ENCODE measurements at places on chromosomes 11 and 22.

DNA sequence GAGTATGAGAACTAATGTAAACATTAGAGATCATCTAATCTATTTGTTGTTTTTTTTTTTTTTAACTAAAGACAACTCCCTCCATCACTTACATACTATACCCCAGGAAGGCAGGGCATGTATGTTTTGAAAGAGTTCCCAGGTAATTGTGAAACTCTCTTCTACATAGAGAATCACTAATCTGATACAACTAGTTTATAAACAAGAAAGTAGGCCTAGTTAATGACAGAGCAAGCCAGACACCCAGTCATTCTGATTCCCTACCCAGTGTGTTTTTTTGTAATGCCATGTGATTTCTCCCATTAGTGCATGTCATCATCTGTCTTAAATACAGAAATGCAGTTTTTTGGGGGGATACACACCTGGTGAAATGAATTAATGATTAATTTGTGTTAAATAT lies 120.9 kb downstream of the C11orf65 start:
- DNase-seq, result no peak

DNA sequence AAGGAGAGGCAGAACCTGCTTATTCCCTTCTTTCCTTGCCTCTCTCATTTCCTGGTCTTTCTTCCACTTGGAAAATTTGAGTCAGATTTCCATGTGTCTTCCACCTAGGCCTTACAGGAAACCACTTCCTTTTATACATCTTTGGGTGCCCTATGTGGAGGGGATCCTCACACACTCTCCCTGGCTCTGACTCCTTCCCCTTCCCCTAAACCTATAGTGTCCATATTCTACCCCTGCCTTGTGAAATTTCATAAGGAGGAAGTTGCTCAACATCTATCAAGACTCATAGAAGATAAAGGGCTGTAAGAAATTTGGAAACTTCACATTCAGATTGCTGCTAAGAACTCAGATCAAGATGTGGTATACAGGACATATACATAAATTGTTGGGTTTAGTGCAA lies 20.4 kb downstream of the TUG1 start:
- DNase-seq, result no peak

GRCh38 chr22:38203090-38203810 lies 1.5 kb downstream of the MAFF start:
- DNase-seq, result peak; percentile 76

- DNase-seq, result no peak
These were observed 1398.1 kb downstream of the BRD1 start for GRCh38 chr22:48429446-48430020.

GRCh38 chr11:125513705-125514265 lies 17.7 kb upstream of the FEZ1 start:
- DNase-seq, result no peak

GRCh38 chr11:16792426-16792825 lies 54.0 kb downstream of the C11orf58 start:
- DNase-seq, result no peak

GRCh38 chr11:103736315-103737036 lies 300.0 kb upstream of the DDI1 start:
- no peak for DNase-seq

DNA sequence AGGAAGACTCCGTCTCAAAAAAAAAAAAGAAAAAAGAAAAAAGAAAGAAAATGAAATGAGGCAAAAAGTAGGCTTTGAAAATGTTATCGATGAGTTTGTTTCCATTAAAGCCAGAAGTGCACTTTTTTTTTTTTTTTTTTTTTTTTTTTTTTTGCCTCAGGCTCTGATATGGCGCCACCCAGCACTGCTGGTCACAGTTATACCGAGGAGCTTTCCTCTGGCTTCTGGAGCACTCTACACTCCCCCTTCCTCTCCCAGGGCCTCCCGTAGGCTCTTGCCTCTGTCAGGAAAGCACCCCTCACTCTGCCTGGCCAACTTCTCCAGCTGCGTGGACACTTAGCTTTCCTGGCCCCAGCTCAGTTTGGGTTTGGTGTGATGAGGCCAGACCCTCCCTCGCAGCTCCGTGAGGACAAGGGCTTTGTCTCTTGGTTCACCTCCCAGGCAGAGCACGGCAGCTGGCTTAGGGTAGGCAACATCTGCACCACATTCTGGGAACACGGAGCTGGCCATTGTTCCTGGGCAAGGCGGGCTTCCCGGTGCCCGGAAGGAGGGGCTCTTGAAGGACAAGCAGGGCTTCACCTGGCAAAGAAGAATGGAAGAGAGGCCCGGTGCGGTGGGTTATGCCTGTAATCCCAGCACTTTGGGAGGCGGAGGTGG lies 16.9 kb downstream of the FADS2 start:
- no peak for DNase-seq

DNA sequence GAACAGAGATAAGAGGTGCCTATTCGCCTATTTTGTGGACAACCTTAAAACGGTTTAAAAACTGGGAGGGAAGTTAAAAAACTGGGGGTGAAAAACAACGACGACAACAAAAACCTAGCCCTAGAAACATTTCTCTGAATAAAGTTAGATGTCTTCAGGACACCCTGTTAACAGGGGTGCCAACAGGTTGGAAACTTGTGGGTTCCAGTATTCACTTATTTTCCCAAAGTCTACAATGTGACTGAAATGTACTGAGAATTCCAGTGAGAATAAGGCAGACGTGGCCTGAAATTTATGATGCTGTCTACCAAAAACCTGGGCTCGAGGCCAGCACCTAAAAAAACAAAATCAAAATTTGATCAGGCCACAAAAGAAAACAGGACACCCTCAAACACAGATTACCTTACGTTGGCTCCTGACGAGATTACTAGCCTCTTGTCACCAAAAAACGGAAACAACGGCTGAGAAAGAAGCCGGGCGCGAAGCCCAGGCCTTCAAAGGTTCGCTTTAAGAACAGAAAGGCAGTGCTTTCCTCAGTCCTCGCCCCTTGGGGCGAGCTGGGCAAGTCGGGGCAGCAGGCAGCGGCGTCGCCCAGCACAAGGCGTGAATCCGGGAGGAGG lies 906 bp downstream of the CCDC90B start:
- no peak for DNase-seq

DNA sequence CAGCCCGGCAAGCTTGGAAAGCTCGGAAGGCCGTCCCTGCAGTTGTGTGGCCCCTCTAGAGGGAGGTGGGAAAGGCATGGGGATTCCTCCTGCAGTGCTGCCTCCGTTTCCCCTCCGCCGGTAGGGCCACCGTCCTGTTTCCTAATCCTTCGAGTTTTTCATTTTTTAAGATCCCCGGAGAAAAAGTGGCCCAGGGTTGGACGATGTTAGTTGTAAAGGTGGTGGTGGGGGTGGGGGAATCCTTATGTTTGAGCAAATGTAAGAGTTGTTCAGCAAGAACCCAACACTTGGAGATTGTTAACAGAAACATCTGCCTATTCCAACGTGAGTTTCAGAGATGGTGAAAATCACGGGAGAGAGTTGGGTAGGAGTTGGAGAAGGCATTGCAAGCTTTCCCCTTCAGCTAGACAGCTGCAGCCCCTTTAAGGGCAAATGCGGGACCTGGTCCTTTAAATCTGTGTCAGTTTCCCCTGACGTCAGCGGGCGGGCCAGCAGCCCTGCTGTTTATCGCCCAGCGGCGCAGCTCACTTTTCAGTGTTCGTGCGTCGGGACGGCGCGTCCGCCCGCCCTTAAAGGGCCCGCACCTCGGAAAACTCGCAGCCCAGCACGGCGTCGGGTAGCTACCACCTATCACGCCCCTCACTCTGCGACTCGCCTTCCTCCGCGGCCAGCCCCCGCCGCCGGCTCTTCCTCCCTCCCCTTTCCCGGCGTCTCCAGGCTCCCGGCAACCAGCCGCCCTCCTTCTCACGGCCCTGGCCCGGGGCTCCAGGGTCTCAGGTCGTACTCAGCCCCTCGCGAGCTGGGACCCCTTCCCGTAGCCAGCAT lies at the start of gene SIDT2:
SIDT2 (plus strand) TSS at position 534 of the 825 bp plus-strand sequence. CDS start 521 bp downstream, outside the sequence.
- peak; percentile 93 for DNase-seq

GRCh38 chr11:4826425-4826824 lies 5.3 kb downstream of the OR51F2 start:
- DNase-seq, result no peak

GRCh38 chr11:128290106-128290840 lies 297.1 kb downstream of the ETS1 start:
- peak; percentile 39 for DNase-seq

- no peak for DNase-seq
These were observed 23.1 kb upstream of the TP53I11 start for GRCh38 chr11:44973632-44974401.

DNA sequence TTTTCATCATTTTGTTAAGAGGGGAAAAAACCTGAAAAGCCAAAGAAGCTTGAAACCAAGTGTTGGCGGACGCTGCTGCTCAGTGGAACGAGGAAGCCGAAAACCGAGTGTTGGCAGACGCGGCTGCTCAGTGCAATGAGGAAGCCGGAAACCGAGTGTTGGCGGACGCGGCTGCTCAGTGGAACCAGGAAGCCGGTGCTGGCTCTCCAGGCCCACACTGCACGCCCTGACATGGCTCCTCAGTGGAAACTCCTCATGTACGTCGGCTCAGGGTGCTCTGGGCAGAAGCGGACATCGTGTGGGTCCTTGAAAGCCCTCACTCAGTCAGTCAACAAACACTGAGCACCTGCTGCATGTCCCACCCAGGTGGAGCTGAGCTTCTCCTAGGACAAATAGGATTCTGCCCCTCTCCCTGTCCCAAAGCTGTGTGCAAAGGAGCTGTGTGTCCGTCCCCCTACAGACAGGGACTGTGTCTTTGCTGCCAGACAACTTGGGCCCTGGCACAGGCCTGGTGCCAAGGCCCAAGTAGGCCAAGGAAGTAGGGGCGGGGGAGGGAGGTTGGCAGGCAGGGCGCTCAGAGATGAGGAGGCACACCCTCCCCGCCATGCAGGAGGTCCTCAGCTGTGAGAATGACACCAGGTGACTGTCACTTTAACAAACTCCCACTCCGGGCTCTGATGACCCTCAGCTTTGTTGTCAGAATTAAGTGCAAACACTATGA lies 37.3 kb downstream of the PHF21B start:
- DNase-seq, result no peak

GRCh38 chr11:79768343-79768742 lies 327.5 kb upstream of the TENM4 start:
- DNase-seq, result no peak

DNA sequence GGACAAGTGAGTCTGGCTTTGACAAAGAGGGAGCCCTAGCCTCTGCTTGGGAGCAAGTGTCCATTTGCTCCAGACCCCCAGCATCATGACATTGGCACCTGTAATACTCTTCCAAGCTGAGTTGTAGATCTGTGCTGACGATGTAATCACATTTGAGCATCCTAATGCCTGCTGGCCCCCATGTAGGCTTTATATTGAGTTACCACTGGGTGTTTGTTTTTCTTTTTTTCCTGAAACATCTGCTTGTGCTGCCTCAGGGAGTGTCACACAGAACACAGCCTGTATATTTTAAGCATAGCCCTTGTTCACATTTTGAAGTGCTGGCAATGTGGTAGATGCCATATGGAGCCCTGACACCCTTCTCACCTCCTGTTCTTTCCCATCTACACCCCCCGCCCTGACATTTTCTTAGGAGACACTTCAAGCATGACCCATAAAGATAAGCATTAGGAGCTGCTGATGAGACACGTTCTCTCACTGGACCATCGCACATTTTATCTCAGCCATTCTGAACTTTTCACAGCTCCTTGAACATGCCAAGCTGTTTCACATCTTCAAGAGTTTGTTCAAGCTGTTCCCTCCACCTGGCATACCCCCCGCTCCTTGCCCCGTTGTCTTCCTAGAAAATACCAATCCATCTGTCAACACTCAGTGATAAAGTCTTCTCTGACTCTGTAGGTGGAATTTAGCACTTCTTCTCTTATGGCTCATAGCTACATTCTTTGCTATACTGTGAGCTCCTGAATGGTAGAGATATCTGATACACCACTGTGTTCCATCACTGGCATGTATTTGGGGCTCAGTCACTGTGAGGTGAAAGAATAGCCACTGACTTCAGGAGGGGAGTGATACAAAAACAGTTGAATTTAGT lies 128.7 kb downstream of the TRIM44 start:
- no peak for DNase-seq

DNA sequence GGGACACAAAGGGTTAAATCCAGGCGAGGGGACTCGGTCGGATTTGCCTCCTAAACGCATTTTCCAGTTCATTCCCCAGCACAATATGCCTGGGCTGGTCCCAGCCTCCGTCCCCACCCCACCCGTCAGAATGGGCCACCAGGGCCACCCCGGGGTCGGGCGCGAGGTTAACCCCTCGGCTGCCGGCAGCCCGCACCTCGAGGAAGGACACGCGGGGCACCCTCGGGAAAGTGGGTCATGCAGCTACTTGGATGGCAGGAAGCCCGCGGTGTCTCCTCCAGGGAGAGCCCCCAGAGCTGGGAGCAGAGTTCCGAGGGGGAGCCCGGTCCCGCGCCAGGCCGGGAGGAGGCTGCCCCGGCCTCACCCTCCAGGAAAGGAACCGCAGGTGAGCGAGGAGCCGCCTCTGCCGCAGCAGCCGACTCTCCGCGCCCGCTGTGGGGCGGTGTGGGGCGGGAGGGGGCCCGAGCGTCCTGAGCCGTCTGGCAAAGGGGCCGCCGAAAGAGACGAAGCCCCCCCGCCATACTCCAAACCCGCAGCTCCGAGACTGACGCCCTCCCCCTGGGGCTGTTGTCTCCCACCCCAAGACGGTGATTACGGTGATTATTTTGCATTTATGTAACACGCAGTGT lies 1.4 kb downstream of the NECTIN1 start:
- no peak for DNase-seq

DNA sequence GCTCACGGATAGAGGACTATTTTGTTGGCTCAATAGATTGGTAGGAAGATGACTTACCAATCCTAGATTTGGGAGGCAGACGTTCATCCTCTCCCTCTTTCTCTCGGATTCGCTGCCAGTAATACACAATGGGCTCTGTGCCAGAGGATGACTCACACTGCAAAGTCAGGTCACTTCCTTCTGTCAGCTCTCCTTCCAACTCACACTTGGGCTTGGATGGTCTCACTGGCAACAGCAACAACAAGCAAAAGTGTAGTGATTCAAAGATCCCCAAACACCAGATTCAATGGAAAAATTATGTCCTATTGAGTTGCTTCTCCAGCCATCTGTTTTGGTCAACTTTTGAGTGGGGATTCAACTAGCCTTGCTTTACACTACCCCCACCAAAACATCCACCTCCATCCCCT lies 21.7 kb upstream of the HSPA8 start:
- DNase-seq, result peak; percentile 50

- DNase-seq, result no peak
These were observed 158.4 kb downstream of the ETS1 start for GRCh38 chr11:128428935-128429334.

DNA sequence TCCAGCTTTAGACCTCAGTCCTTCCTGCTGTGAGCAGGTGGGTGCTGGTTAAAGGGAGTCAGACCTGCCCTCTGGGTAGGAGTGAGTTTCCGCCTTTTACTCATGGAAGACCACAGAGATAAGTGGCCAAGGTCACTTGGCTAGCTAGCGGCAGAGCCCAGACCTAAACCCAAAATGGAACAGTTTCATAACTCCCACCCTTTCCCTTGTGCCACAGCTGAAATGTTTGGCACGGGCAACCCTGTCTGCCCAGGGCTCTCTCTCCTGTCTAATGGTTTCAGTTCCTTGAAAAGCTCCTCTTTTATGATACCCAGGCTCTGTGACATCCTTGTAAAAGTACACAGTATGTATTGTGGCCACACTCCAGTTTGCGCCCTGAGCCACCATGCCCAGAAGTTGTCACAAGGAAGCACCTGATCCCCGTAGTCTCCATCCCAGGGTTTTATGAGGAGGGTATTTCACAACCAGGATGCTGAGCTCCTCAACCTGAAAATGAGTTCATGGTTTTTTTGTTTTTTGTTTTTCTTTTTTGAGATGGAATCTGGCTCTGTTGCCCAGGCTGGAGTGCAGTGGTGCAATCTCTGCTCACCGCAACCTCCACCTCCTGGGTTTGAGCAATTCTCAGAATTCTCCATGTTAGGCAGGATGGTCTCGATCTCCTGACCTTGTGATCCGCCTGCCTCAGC lies 5.1 kb downstream of the MB start:
- DNase-seq, result no peak

GRCh38 chr11:62463121-62463542 lies 44.3 kb downstream of the SCGB1A1 start:
- DNase-seq, result peak; percentile 44

Data from erythroblast (primary cell).